GM19239 (cell line): ENCODE measurements at places on chromosomes 5 and 9.

GRCh38 chr5:54415147-54415546 is 40.4 kb upstream of the HSPB3 start:
- DNase-seq: no peak

GRCh38 chr9:129177443-129177790 is 644 bp downstream of the IER5L start:
- peak; percentile 66 for DNase-seq

- no peak for DNase-seq
Observed at GRCh38 chr9:86782831-86783230, 164.5 kb downstream of the GAS1 start.

- no peak for DNase-seq
Observed at GRCh38 chr5:65808251-65808741, 86.3 kb downstream of the NLN start.

DNA sequence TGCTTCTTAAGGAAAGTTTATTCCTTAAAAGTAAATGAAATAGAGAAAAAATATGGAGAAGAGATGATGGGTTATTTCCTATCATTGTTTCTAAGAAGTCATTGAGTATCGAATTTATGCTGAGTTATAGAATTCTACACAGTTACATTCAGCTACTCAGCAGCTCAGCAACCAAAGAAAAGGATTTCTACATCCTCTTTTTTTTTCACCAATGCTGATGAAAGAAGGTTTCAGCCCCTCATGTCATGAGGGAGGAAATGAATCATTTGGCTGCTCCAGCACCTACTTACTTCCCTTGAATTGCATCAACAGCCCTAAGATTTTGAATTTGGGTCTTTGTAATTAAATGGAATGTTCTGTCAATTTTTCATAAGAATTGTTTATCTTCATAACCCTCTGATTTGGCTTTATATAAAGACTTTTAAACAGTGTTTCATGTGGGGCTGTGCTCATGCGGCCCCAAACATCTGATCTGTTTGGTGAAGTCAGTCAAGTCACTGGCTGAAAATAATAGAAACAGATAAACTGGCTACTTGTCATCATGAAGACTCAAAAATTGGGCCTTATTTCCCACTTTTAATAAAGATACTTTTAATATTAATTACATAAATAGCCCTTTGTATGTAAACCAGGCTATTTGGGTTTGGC is 18.5 kb upstream of the SNX2 start:
- DNase-seq: no peak

- DNase-seq: no peak
Observed at GRCh38 chr5:172971482-172971881, 12.1 kb upstream of the ATP6V0E1 start.

DNA sequence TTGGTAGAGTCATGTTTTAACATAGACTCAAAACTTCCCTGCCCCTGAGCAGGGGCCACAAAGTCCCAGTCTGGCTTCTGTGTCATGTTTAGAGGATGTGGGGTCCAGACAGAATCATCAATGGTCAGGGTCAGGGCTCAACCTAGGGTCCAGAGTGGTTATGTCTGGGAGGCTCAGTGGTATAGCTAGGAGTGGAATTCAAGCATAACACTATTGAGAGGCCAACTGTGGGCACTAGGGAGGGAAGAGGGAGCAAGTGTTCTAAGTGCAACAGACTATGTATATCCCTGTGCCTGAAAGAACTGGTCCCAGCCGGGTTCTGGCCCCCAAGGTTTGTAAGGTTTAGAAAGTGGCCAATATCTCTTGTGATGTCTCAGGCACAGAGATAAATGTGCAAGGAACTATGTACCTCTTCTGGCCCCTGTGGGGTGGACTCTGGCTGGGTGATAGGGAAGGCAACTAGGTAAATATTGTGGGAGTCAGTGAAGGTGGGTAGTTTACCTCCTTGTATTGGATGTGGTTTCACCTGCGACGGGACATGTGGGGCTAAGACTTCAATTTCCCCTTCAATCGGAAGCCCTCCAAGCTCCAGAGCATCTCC is 14.0 kb downstream of the MYORG start:
- no peak for DNase-seq

DNA sequence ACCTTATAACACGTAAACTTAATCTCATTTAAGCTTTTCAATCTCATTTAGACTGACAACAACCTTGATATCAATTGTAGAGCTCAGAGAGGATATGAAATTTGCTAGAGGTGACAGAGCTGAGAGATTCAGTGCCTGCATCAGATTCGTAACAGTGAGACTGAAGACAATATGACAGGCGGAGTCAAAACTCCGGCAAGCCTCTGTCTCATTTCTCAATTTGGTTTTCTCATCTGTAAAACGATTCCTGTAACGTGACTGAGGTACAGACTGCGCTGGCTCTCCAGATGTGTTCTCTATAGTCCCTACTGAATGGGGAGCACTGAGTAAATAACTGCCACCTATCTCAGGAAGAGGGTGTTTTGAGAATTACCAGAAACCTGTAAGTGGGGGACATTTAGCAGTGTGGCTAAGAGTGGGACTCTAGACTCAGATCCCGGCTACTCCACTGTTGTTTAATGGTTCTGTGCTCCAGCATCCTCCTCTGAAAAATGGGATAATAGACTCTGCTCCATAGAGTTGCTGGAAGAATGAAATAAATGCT is 3.0 kb upstream of the MCIDAS start:
- no peak for DNase-seq

DNA sequence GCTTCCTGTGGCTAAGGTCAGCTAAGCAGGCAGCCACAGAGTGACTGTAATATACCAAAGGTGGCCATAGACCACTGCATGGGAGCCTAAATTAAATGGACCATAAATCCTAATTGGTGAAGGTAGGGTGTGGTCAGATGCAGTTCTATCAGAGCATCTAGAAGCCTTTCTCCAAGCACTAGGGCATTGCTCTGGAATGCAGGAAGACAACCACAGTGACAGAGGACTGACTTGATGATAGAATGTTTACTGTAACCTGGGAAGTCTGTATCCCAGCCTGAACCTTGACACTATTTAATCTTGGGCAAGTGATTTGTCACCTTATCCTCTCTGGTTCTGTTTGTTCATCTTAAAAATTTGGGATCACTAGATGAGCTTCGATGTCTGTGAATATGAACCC is 2.3 kb downstream of the FBXO38 start:
- DNase-seq: no peak

- no peak for DNase-seq
Observed at GRCh38 chr9:135410421-135410820, 69.2 kb upstream of the PPP1R26 start.

GRCh38 chr9:71630377-71630995 is 137.8 kb downstream of the CEMIP2 start:
- DNase-seq: no peak

DNA sequence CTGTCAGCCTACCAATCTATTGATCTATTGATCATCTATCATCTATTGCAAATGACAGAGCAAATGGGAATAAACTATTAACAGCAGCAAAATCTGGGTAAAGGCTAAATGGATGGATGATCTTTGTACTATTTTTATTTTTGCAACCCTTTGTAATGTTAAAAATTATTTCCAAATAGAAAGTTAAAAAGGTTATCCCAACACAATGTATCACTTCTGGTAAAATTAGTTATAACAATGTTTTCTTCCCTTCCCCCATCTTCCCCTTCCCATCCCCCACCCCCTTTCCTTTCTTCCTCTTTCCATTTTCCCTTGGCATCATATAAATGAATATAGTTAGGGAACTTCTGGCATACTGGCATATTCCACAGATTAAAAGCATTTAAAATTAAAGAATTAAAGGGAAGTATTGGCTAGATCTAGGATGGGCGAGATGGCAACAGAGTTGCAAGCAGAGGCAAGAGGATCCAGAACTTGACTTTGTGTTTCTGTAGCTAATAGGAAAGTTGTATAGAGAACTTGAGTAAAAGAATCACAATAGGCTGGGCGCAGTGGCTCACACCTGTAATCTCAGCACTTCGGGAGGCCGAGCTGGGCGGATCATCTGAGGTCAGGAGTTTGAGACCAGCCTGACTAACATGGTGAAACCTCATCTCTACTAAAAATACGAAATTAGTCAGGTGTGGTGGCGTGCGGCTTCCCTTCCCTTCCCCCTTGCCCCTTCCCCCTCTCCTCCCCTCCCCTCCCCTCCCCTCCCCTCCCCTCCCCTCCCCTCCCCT is 66.6 kb upstream of the TAF11L2 start:
- DNase-seq: no peak

DNA sequence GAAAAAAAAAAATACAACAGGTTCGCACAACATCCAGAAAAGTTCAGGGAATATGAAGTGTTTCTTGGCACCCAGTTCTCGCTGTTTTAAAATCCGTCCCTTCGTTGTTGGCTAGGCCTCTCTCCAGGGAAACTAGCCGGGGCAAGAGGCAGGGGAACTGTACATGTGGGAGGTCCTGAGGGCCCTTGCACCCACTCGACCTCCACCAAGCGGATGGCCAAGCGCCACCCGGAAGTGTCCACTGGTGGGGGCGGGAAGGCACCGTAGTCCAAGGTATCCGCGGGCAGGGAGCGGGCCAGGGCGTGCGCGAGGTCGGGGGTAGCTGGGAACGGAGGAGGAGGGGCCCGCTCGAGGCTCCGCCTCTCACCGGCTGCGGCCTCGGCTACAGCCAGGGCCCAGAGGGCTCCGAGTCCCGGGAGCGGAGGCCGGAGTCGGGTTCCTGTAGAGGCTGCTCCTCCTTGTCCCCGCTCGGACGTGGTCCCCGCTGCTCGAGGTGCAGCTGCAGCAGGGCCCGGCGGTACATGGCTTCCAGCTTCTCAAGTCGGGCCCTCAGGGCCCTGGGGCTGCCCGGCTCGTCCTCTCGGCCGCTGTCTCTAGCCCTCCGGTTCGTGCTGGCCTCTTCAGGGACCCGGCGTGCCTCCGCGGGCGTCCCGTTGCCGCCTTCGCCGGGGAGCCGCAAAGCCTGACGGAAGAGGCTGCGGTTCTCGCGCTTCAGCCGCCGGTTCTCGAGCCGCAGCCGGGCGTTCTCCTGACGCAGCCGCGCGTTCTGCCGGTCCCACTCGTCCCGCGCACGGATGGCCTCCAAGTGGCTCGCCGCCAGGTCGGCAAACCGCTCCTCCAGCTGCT is 720 bp downstream of the TUSC1 start:
- DNase-seq: no peak

GRCh38 chr9:120507936-120508510 is 71.9 kb downstream of the CDK5RAP2 start:
- DNase-seq: no peak

DNA sequence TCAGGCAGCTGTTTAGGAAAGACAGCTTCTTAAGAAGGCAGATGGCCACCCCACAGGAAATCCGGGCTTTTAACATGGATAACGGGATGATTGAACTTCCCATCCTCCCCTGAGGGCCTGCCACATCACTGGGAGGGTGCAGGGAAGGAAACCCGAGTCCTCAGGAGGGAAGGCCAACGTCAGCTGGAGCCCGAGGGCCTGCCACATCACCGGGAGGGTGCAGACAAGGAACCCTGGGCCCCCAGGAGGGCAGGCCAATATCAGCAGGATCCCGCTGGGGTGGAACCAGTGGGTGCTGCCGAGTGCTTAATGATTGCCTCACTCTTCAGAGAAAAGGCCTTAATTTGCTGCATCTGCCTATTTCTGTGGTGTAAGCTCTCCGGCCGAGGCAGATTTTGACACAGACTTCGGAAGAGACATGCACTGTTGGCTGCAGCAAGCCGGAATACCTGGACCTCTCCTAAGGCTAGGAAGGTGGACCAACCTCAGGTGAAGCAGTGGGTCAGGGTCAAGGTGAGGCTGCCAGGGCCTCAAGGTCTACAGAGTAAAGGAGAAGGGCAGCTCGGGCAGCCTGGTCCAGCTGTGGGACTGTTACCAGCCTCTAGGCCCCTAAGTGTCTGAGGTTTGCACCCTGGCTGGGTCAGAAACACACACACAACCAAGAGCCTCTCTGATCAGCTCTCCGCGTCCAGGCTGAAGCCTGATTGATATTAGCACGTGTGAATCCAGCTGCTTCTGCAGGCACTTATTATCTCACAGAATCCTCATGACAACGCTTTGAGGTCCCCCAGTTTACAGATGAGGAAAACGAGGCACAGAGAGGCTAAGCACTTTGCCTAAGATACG is 14.8 kb upstream of the COL5A1 start:
- DNase-seq: no peak

DNA sequence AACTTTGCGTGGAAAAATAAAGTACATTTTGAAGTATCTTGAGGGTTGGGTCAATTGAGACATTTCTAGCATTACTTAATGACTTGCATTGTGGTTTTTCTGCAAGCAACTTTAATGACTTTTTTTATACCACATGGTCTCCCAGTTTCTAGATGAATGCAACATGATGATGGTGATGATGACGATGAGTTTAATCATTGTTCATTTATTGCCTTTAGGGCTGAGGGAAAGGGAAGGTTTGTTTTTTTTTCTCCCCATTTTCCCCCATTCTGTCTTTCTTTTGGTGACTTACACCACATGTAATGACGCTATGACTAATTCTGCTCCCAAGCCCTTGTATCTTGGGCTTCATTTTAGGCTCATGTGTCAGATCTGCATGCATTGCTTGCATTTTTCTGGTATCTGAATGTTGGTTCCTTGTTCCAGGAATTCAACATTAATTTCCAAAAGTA is 57.7 kb upstream of the NXNL2 start:
- no peak for DNase-seq

DNA sequence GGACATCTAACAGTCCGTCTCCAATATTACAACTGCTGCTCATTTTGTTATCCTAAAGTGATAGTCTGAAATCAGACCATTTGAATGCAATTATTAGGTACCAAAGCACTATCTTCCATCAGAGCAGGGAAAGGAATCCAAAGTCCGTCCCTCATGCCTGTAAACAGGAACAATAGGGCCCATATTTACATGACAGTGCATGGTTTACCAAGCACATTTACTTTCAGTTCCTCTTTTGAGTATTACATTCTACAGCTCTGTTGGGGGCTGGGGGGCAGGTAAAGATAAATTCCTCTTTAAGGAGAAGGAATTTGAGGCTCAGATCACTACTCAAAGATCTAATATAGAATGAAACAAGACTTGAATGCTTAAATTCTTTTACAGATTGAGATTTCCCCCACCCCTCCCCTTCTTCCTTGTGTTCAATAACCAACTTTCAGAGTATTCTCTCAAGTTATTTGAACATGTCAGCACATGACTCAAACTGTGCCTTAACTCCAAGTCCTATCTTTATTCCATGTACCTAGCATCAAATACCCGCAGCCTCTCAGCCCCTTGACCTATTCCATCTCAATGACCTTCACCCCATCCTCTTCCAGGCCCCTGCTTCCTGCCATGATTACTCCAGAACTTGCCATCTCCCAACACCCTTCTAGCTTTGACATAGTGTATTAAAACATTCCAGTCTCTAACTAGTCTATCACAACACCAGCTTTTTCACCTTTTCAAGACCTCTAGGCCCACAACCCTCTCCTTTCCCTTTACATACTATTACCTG is 71.0 kb downstream of the BRINP1 start:
- no peak for DNase-seq

DNA sequence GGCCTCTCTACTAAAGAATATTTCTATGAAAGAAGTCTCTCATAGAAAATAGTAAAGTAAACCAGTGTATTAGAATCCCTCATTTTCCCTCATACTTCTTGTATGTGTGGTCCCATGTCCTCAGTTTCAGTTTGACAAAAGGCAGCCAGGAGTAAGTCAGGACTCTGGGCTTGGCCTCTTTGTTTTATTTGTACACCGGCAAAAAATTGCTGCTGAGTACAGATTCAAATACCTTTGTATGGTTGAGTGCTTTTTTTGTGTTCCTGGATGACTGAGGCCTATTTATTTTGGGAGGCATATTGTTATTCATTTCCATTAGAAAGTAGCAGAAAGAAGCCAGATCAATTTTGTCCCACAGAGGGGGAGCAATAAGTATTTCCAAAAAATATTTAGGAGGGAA is 47.3 kb upstream of the CEP78 start:
- DNase-seq: no peak

- no peak for DNase-seq
Observed at GRCh38 chr9:72276429-72276828, 88.6 kb downstream of the ZFAND5 start.

GRCh38 chr5:97006454-97007060 is 70.7 kb downstream of the LNPEP start:
- no peak for DNase-seq
